Natural killer cell treated with Interleukin-12 subunit alpha and Interleukin-12 subunit beta and Interleukin-15 and Interleukin-18, amount 100 ng/mL, for 72 hours (primary cell): ENCODE measurements at places on chromosomes 3 and 15.

DNA sequence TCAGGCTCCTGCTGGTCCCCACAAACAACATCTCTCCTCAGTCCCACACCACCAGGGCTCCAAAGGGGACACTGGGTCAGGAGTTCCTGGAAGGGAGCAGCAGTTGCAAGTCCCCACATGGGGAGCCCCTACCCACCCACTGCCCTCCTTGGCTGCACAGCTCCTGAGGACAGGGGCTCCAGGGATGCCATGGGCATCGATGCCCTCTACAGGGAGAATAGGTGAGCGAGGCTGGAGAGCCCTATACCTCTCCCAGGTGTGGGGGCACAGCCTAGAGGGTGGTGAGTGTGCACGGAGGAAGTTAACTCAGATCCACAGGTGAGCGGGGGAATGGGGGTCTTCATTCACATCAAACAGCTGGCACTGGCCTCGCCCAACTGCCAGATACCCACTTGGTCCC, 141.2 kb upstream of the LINGO1 start:
- H3K4me3 ChIP-seq: no peak overlapping the region
- H3K27me3 ChIP-seq: peaks cover 4% of the 10 kb centered on the region
- H3K27ac ChIP-seq: no peak overlapping the region
- no peaks in the 10 kb centered on the region for H3K4me1 ChIP-seq

- no peaks in the 10 kb centered on the region for H3K27me3 ChIP-seq
- H3K27ac ChIP-seq: no peak overlapping the region
- no peak for DNase-seq
- H3K4me1 ChIP-seq: no peaks in the 10 kb centered on the region
- no peak overlapping the region for H3K4me3 ChIP-seq
These were observed 32.7 kb upstream of the DCUN1D1 start for GRCh38 chr3:183013074-183013473.

DNA sequence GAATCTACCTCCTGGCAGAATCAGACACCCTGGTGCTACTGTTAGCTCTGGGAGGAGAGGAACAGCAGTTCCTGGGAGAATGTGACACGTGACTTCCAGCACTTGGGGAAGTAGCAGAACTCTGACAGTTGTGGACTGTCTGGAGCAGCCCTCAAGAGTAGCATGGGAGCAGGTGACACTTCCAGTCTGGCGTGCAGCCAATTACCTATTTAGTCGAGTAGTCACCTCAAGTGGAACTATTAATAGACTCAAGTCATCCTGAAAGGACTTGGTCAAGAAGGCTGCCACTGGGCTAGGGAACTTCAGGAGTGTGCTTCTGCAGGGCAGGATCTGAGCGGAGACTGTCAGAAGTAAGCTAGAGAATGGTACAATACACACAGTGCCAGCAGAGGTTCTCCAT, 62.3 kb downstream of the MTHFS start:
- no peak overlapping the region for H3K4me3 ChIP-seq
- no peaks in the 10 kb centered on the region for H3K27me3 ChIP-seq
- peaks cover 8% of the 10 kb centered on the region for H3K36me3 ChIP-seq
- H3K4me1 ChIP-seq: peaks cover 17% of the 10 kb centered on the region
- DNase-seq: no peak

DNA sequence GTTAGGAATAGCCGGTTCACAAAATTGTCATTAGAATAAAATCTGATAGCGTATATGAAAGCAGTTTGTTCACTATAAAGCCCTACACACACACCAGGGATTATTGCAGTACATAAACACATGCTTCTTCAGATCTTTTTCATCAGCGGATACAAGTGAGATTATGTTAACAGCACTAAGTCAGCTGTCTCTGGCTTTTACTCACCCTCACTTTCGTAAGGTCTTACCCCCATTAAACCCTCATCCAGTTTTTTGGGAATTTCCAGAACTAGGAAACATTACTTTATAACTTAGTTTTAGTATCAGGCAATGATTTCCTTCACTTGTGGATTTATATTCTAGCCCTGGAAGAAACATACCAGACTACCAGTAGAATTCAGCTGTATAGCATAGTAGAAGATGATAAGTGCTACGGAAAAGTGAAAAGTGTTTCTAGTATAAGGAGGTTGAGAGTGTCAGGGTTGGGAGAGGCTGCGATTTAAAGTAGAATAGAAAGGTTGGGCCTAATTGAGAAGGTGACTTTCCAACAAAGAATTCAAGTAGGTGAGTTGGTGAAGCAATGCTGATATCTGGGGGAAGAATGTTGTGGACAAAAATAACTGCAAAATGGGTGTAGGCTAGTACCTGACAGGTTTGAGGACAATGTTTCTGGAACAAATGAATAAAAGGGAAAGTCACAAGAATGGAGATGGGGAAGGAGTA, 22.7 kb downstream of the TMEM207 start:
- no peak overlapping the region for H3K27ac ChIP-seq
- no peaks in the 10 kb centered on the region for H3K4me1 ChIP-seq
- H3K27me3 ChIP-seq: no peaks in the 10 kb centered on the region
- DNase-seq: no peak
- no peak overlapping the region for H3K4me3 ChIP-seq
- H3K36me3 ChIP-seq: no peaks in the 10 kb centered on the region

GRCh38 chr15:68385671-68386586, 46.0 kb downstream of the ITGA11 start:
- DNase-seq: no peak
- peaks cover 7% of the 10 kb centered on the region for H3K4me1 ChIP-seq
- no peaks in the 10 kb centered on the region for H3K27me3 ChIP-seq
- no peak overlapping the region for H3K27ac ChIP-seq
- H3K36me3 ChIP-seq: no peaks in the 10 kb centered on the region

- DNase-seq: peak; percentile 66
- peaks cover 15% of the 10 kb centered on the region for H3K36me3 ChIP-seq
- H3K4me1 ChIP-seq: peaks cover 40% of the 10 kb centered on the region
- H3K4me3 ChIP-seq: peak overlapping the region; percentile 100
- peak overlapping the region; percentile 95 for H3K27ac ChIP-seq
These were observed 783 bp downstream of the RNF168 start for GRCh38 chr3:196502775-196503195.

DNA sequence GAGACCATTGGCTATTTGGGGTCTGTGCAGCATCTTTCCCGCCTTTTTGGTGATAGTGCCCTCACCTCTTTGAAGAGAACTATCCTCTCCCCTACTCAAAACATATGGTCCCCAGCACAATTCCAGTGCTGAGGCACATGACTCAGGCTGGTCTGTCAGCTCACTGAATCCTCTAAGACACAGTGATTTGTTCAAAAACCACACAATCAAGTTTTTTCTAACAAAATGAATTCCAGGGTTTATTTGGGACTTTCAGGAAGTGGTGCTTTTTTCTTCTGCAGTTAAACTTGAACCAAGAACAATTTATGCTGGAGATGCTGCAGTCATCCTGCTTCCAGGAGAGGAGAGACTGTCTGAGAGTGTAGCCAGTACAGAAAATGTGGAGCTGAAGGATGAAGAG, 142.5 kb upstream of the LMCD1 start:
- H3K4me1 ChIP-seq: peaks cover 45% of the 10 kb centered on the region
- no peaks in the 10 kb centered on the region for H3K27me3 ChIP-seq
- DNase-seq: no peak

DNA sequence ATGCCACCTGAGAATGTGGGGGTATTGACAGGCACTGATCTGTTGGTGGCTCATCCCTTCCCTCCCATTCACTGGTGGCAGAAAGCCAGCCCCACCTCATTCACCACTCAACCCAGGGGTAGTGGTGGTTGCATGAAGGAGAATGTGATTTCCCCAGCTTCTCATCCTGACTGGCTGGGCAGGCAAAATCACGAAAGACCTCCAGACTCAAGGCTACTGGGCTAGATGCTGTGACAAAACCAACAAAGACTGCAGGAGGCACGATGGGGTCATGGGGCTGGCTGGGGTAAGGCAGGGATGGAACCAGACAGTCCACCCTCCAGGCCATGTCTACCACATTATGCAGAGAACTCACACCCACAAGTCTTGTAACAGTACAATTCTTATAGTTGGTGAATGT, 33.9 kb downstream of the FSTL1 start:
- peaks cover 4% of the 10 kb centered on the region for H3K27me3 ChIP-seq
- no peaks in the 10 kb centered on the region for H3K36me3 ChIP-seq
- H3K4me1 ChIP-seq: peaks cover 10% of the 10 kb centered on the region
- no peak for DNase-seq

DNA sequence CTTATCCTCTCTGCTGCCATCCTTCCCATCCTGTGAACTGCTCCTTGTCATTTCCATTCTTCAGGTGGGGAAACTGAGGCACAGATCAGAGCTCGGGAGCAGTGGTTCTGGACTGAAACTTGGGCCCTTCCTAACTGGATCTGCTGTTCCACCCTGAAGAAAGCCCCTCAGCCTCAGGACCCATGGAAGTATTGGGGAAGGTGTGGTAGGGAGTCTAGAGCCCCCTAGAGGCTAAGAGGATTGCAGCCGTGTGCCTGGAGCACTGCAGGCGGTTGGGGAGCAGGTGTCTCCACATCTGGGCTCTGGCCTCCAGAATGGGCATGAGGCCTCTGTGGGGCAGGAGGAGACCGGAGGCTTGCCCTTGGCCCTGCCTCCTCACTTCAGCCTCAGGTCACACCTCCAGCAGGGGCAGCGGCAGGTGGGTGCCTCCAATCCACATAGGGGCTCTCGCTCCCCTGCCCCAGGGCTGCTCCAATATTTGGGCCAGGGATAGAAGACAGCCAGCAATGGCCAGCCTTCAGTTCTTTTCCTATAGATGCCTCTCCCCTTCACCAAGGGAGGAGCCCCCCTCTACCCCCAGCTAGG, 28.1 kb downstream of the DNAJB8 start:
- H3K36me3 ChIP-seq: no peaks in the 10 kb centered on the region
- peaks cover 22% of the 10 kb centered on the region for H3K27me3 ChIP-seq
- H3K27ac ChIP-seq: no peak overlapping the region
- no peak overlapping the region for H3K4me3 ChIP-seq

- H3K27ac ChIP-seq: peak overlapping the region; percentile 66
- DNase-seq: no peak
- H3K36me3 ChIP-seq: no peaks in the 10 kb centered on the region
- peak overlapping the region; percentile 86 for H3K4me3 ChIP-seq
These were observed 790 bp downstream of the LAMP3 start for GRCh38 chr3:183161552-183162336.

GRCh38 chr15:90291679-90292356, 26.3 kb downstream of the NGRN start:
- H3K27me3 ChIP-seq: no peaks in the 10 kb centered on the region
- DNase-seq: no peak
- peaks cover 5% of the 10 kb centered on the region for H3K4me1 ChIP-seq
- H3K4me3 ChIP-seq: no peak overlapping the region
- H3K27ac ChIP-seq: no peak overlapping the region

DNA sequence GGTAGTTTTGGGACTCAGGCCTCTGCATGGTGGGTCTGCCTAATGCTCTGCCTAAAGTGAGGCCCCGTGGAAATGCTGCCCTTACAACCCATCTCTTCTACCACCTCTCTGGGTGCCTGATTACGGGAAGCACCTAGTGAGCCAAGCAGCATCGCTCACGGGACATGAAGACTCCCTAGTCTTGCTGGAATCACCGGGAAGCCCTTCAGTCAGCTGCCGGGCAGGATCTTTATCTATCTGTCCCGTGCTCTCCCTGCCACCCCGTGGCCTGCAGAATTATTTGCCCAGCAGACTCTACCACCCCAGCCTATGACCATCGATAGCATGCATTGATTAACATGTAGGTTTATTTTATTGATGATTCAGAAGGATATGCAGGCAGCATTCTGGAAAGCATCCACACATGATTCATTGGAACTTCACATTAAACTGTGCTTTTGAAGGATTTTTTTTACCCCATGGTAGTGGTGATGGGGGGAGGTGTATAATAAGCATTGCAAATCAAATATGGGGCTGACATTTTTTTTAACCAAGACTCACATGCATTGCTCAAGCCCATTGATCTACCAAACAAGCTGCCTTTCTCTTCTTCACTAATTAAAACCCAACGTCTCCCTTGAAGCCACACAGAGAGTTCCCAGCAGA, 63.1 kb downstream of the ATP2B2 start:
- peaks cover 13% of the 10 kb centered on the region for H3K27me3 ChIP-seq
- no peak for DNase-seq
- no peaks in the 10 kb centered on the region for H3K36me3 ChIP-seq
- H3K27ac ChIP-seq: no peak overlapping the region
- H3K4me3 ChIP-seq: no peak overlapping the region

DNA sequence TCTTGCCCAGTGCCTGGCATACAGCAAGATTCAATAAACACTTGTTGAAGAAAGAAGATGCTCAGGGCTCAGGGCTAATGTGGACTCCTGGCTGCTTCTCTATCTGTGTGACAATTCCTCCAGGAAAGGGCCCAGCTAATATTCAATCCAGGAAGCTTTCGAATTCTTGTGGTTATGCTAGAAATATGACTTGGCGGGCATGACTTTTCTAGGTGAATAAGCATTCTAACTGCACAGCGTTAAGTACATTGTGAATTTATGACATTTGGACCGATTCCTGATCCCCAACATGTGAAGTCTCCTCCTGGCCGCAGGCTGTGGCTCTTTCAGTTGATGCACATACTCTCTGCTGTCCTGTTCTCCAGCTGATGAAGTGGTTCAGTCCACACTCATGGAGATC, 117.0 kb downstream of the IMPG2 start:
- DNase-seq: no peak
- no peak overlapping the region for H3K4me3 ChIP-seq
- H3K4me1 ChIP-seq: no peaks in the 10 kb centered on the region
- H3K27me3 ChIP-seq: peaks cover 23% of the 10 kb centered on the region
- no peaks in the 10 kb centered on the region for H3K36me3 ChIP-seq
- no peak overlapping the region for H3K27ac ChIP-seq

DNA sequence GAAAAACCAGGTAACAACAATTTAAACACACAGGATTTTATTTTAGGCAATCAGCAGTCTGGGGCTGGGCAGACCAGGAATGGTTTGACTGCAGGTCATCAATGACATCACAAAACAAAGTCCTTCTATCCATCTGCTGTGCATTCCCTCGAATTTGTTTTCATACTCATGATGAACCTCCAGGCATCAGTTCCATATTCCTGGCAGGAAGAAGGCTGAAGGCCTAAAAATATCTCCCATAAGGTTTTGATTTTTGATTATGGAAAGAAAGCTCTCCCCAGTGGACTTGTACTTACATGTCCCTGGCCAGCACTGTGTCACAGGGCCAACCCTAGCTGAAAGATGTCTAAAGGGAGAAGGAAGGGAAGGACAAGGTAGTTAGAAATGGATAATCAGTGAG, 107.4 kb downstream of the PEAK1 start:
- no peak for DNase-seq
- H3K27me3 ChIP-seq: no peaks in the 10 kb centered on the region
- H3K4me1 ChIP-seq: peaks cover 11% of the 10 kb centered on the region
- no peak overlapping the region for H3K27ac ChIP-seq
